ENCODE measurements at places on chromosomes 1 and 21.
A peak's percentile ranks its signal among the peaks of the same experiment; 100 is the strongest.

DNA sequence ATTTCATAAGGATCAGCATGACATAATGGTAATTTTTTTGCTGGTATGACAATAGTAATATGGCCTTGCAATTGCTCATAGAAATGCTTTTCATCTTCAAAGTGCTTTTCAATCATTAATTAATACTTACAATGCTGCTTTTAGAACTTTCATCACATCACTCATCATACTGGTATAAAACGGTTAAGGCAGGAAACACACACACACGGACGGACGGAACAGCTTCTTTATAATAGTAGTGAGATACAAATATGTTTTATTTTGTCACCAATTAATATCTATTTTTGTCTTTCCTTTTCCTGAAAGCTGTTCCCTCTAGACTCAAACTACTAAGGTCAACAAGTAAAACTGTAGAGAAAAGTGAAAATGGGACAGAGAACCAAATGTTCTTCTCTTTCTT is 353.9 kb upstream of the PKN2 start:
- no peak for DNase-seq

- DNase-seq = no peak
Measured at GRCh38 chr1:58585581-58586151, 8.6 kb upstream of the TACSTD2 start.

DNA sequence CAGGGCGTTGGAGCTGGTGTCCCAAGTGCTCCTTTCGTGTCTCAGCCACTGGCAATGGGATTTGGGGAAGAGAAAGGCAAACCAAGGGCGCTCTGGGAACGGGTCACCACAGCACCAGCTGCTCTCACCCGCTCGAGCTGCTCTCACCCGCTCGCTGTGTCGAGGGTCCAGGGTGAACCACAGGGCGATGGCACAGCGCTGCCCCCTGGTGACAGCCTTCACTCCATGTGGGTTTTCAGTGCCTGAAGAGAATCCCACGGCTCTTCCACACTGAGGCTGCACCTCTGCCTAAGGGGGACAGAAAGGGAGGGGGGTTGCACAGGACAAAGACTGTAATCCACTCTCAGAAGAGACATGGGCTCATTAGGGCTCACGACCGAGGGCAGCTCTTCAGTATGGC is 7.1 kb upstream of the CLDN19 start:
- DNase-seq = peak; percentile 15

GRCh38 chr1:29394521-29395225 is 158.4 kb downstream of the PTPRU start:
- no peak for DNase-seq

DNA sequence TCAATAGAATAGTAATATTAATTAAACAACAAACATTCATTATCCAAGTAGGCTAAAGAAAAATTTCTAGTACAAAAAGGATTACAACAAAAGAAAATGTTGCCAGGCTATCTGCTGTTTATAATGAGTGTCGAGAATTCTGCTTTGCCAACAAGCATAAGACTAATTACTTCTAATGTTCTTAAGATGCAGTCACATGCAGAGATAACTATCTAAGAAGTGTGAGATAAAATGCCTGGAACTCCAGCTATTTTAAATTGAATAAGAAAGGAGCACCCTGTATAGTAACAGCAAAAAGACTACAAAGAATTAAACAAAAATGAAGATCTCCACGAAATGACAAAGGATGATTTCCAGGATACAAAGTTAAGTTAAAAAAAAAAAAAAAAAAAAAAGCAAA is 59.9 kb downstream of the APP start:
- DNase-seq = no peak

GRCh38 chr1:204975568-204976235 is 67.3 kb upstream of the CNTN2 start:
- DNase-seq = no peak
